ENCODE measurements at places on chromosomes 6 and 20.

- DNase-seq = no peak
Observed at GRCh38 chr6:11209369-11209768, 23.1 kb downstream of the NEDD9 start.

- DNase-seq = no peak
Observed at GRCh38 chr6:139262519-139263300, 29.1 kb downstream of the TXLNB start.

DNA sequence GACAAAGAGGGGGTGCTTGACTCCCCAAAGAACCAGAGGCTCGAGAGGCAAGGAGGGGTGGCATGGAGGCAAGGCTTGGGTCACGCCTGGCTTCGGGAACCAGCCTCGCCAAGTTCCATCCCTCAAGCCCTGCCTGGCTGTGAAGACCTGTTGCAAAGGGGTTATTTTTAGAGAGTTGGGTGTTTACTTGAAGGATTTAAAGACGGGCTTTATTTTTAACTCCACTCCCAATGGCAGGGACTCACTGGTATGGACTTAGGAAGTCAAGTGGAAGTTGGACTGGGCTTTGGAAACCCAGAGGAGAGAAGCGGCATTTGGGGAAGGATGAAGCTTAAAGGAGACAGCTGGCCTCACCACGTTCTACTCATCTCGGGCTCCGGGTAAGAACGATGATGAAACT is 43.1 kb downstream of the JPH2 start:
- DNase-seq = no peak

DNA sequence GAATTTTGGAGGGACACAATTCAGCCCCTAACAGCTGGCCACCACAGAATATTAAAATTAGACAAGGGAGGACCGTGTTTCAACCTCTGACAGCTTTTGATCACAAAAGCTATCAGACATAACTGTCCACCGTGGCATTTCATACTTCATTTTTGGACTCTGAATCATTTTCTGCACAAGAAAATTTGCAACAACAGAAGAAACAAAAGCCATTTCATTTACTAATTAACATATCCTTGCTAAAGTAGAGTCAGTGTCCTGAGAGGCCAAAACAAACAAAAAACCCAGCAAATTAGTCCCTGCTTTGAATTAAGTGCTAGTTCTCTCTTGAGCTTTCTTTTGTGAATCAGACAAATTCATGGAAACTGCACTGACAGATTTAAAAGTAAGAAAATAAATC is 17.6 kb upstream of the COL12A1 start:
- DNase-seq = no peak

Data from suprapubic skin (tissue), 4 donors.